ENCODE measurements at places on chromosomes 2 and 18.

DNA sequence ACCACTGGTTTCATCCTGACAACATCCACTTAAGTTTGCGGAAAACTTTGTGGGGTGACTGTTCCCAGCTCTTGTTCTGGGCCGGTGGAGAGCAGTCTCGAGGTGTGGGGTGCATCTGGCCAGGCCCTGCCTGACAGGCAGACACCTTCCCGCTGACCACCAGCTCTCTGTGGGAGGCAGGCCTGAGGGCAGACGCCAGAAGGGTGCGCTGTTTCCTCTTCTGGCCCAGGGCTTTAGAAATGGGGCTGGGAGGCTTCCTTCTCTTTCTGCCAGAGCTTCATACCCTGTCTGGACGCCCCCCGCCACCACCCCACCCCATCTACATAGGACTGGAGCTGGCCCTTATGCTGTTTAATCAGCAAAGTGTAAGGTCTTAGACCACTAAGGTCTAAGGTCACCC, 263.8 kb downstream of the LOXHD1 start:
- DNase-seq, result no peak

GRCh38 chr18:69031571-69031970, 233.7 kb downstream of the CCDC102B start:
- DNase-seq, result no peak

GRCh38 chr2:222730366-222730999, 59.0 kb downstream of the MOGAT1 start:
- no peak for DNase-seq

GRCh38 chr18:67672716-67673115, 156.2 kb upstream of the DSEL start:
- no peak for DNase-seq

DNA sequence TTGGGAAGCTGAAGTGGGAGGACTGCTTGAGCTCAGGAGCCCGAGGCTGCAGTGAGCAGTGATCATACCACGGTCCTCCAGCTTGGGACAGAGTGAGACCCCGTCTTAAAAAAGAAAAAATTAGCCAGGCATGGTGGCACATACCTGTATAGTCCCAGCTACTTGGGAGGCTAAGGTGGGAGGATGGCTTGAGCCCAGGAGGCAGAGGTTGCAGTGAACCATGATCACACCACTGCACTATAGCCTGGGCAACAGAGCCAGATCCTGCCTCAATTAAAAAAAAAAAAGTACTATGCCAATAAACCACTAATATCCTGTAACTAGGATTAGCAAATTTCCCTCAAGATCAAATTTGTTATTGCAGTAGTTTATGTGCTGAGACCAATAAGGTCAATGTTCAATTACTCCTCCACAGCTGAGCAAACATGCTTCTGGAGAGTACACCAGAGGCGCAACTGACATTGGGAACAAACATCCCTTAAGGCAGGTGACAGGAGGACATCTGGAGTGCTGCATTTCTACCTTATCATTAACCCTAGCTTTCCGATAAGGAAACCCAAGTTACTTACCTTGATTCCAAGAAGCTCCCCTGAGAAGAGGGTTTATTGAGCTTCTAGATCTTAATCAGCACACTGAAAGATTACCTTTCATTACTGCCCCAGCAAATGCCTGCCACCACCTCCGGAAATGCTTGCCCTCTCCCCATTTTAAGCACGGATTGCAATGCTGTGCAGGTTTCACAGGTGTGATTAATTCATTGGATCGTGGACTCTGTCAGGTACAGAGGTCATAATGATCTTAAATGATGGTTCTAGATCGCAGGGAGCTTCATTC, 26.2 kb downstream of the MGAT4A start:
- DNase-seq, result no peak

All from SJSA1 (cell line).